NCI-H748 treated with DMSO at 0.1 percent for 48 hours (cell line): ENCODE measurements at places on chromosomes 12 and 14.

GRCh38 chr12:121958541-121959240 lies 40.3 kb downstream of the CFAP251 start:
- DNase-seq: no peak

GRCh38 chr12:68904351-68904962 lies 28.5 kb downstream of the CPM start:
- no peak for DNase-seq

- no peak for DNase-seq
Observed at GRCh38 chr12:42221726-42222125, 16.3 kb downstream of the YAF2 start.

GRCh38 chr12:48818831-48819590 lies 715 bp downstream of the CACNB3 start:
- DNase-seq: no peak

GRCh38 chr12:57603815-57604453 lies 690 bp upstream of the DTX3 start:
- no peak for DNase-seq

GRCh38 chr14:22579236-22579635 lies 9.8 kb downstream of the DAD1 start:
- no peak for DNase-seq

DNA sequence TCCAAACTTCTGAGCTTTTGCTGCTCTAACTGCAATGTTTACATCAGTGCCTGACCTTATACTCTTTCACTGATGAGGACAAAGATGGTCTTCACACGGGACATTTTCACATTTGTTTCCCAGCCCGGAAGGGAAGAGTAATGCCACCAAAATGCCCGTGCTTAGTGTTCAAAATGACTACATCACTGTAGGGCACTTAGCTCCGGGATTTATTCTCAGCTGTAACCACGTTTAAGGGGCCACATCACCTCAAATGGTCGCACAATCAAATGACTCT lies 2.9 kb downstream of the GSG1 start:
- DNase-seq: no peak

DNA sequence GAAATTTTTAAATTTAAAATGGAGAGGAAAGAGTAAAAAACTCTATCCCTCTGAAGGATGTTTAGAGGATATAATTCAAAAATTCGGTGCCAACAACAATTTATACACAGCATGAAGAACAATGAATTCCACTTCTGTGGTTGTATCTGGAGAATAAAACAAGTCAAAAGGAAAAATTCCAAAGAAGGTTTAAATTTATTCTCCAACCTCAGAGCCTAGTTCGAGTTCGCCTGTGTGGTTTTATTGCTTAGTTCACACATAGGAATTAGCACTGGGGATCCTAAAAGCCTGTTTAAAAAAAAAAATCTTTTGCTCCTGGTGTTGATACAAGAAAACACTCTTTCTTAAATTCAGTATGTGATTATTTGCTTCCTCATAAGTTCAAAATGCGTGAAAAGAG lies 79.2 kb downstream of the LLPH start:
- DNase-seq: no peak

DNA sequence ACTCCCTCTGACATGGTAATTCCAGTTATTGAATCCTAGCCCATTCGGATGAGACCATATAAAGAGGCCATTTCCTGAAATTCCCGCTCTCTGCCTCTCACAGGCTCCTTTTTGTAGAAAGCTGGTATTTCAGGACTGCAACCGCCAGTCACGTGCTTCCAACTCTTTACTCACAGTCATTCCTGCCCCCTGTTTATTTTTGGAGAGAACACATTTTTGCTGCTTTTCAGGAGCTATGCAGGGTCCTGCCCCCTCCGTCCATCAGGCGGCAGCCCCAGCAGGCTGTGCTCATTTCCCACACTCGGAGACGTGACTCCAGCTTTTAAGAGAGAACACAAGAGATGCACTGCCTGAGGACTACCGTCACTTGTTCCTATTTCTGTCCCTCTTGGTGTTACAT lies 26.8 kb downstream of the IFT43 start:
- no peak for DNase-seq

DNA sequence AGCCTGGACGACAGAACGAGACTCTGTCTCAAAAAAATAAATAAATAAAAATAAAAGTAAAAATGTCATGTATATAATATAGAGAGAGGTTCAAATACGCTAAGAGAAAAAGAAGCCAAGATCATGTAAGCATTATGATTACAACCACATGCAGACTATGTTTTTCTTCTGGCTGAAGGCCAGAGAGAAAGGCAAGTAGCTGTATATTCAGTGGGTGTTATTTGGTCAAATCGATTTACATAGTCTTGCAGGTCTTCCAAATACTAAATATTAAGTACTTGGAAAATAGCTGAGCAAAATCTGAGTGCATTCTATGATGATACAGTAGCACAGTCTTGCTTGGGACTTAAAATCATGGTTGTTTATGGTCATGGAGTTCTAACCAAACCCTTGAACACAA lies 758.0 kb downstream of the DIO2 start:
- DNase-seq: no peak
